Stimulated activated CD8-positive, alpha-beta memory T cell treated with anti-CD3 and anti-CD28 coated beads, Interleukin-7, amount 100 ng/mL, for 1 hour (primary cell): ENCODE measurements at places on chromosomes 2 and 18.

- DNase-seq = no peak
Measured at GRCh38 chr2:222477962-222478608, 53.7 kb downstream of the SGPP2 start.

GRCh38 chr18:59699750-59700534 lies 2.7 kb upstream of the CCBE1 start:
- DNase-seq = no peak

DNA sequence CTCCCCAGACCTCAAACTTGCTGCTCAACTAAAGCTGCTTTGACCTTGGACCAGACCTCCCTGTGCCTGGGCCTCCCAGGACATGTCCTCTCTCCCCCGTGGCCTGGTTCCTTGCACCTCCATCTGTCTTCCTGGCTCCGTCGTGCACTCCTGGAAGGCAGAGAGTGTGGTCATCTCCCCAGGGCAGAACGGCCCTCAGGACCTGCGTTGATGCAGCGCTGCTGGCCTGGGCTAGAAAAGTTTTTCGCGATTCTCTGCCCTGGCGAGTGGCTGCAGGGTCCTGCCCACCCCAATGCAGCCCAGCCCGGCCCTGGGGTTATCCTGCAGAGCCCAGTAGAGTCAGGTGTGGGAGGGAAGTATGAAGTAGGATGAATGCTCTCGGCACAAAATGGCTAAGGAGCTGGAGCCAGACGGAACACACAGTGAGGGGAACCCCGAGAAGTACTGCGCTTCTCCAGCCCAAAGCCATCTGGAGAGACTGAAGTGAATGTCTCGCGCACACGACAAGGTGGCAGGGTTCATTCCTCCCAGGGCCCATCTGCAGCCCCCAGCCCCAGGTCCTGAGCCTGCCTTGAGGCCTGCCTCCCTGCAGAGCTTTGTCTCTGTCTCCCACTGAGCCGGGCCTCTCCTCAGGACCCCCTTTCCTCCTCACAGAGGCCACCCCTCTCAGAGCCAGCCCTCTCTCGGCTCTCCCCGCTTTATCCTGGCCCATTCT lies 41.7 kb downstream of the ATOH8 start:
- no peak for DNase-seq

DNA sequence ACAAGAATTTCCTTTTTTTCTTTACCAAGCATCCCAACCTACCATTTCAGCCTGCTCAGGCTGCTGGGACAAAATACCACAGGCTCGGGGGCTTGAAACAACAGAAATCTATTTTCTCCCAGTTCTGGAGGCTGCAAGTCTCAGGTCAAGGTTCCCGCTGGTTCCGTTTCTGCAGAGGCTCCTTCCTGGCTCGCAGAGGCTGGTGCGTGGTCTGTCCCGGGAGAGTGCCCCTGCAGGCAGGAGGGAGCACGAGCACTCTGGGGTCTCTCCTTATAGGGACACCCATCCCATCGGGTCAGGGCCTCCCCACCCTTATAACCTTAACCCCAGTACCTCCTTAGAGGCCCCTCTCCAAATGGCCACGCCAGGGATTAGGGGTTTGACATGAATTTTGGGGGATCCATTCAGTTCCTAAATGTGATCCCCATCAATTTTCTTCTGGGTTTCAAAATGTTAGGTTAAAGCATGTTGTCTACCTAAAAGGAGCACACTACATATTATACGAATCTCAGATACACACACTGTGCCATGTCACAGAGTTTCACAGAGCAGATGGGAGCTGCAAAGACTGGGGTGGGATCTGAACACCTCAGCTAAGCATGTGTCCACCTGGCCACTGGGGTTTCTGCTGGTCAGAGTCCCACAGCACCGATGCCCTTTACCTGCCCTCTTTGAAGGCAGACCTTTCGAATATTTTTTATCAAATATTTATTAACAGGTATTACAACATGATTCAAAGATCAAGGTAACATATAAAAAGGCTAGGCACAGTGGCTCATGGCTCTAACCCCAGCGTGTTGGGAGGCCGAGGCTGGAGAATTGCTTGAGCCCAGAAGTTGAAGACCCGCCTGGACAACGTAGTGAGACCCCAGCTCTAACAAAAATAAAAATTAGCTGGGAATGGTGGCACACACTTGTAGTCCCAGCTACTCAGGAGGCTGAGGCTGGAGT lies 17.6 kb upstream of the ADI1 start:
- DNase-seq = no peak

- DNase-seq = no peak
Measured at GRCh38 chr2:54021702-54022101, 50.9 kb upstream of the PSME4 start.

GRCh38 chr2:36783246-36783645 lies 86.7 kb downstream of the VIT start:
- no peak for DNase-seq

DNA sequence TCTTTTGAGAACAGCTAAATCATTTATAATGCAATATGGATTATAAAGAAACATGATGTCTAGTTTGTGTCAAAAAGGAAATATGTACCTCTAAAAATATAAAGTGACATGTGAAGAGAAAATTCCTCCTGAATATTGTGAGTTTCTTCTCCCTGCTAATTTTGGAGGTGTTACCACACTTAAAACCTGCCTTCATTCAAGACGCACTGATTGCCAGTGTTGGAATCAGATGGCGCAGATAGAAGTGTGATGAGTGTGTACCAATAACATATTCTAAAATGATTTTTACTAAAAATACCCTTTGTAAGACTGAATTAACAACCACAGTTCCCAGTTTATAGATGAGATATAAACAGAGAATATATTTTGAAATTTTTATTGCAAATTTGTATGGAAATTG lies 681.8 kb upstream of the LRATD1 start:
- DNase-seq = no peak

DNA sequence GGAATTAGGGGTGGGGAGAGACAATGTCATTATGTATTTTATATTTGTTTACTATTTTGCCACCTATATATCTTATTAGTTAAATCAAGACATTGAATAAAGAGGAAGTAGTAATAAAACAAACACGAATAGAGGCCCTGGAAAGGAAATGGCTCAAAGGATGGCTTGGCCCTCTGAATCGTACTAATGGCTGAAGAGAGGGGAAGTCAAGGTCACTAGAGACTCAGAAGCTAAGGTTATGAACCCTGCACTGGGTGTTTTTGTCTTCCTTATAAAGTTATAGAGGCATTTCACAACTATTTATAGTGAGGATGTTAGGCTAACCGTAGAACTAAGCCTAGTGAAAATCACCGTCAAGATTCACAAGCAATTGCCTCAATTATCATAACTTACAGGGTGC lies 685.9 kb downstream of the ARHGAP15 start:
- no peak for DNase-seq

DNA sequence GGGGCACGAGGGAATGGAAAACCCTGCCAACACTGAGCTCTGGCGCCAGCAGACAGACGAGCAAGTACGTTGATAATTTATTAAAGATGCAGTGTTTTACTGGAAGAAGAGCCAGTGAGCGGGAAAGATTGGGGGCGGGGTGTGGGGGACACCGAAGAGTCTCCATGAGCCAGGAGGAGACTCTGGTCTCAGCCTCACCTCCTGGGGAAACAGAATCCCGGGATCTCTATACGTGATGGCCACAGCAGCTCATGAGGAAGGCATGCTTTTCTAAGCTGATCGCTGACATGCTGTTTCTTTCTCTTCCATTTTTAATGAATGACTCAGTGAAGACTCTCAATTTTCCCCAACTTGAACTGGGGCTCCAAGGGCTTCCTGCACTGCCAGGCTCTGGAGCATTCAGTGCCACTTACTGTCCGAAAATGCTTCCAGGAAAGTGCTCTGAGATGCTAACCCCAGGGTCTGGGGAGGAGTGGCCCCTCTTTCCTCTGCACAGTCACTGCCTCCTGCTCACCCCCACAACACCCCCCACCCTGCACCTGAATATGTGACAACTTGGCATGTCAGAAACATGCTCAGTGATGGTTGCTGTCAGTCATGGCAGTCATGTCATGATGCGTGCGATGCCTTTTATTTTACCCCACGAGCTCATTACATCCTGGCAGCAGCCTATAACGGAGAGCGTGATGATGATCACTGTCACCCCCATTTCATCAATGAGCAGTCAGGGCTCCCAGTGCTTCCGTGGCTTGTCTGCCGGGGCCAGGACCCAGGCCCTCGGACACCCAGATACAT lies 164.2 kb upstream of the CAPN13 start:
- DNase-seq = no peak

DNA sequence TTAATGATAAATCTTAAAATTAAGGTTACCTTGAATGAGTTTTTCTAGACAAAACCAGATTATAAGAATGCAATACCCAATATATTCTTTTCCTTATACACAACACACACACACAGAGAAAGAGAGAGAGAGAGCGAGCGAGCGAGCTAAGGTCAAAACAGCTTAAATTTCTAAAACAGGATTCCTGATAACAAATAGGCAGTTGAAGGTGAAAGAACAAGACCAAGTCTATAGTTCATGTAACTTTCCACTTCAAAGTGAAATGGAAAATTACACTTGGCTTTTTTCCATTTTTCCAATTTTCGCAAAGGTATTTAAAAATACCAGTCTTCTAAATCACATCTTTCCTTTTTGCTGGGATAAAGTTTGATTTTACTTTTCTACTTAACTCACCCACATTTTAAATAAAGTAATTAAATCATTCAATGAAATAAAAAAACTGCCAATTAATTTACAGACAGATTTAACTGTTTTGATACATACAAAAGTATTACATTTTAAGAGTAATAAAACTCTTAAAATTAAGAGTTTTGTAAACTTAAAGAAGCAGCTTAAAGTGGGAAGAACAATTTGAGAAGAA lies 98.8 kb downstream of the COBLL1 start:
- DNase-seq = no peak

DNA sequence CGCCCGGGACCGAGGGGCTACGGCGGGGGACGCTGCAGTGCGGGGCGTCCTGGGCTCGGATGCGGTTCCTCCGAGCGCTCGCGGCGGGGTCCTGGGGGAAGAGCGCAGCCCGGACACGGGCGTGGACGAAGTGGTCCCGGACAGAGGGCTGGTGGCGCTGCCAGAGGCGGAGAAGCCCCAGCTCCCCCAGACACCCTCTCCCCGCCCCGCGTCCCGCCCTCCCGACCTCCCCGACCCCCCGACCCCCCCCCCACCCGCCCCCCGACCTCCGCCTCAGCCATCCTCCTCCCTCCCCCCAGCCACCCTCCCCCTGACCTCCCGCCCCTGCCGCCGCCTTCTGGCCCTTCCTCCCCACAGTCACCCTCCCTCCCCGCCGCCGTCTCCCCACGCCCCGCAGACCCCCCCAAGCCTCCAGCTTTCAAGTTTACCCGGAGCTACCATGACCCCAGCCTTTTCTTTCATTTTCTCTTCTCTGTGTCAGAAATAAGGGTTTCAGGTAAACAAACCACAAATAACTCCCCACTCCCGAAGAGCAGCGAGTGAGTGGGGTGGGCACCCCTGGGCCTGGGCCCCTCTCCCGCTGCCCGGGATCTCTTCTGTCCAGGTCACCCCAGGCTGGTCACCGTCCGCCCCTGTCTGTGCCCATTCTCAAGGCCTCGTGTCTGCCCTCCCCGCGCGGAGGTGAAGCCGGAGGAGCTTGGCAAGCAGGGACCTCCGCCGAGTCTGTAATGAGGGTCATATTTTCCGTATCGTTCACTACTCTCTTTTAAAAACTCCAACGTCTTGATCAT lies 5.1 kb downstream of the NFATC1 start:
- DNase-seq = no peak

- DNase-seq = no peak
Measured at GRCh38 chr2:182952741-182953450, 85.4 kb downstream of the NCKAP1 start.

DNA sequence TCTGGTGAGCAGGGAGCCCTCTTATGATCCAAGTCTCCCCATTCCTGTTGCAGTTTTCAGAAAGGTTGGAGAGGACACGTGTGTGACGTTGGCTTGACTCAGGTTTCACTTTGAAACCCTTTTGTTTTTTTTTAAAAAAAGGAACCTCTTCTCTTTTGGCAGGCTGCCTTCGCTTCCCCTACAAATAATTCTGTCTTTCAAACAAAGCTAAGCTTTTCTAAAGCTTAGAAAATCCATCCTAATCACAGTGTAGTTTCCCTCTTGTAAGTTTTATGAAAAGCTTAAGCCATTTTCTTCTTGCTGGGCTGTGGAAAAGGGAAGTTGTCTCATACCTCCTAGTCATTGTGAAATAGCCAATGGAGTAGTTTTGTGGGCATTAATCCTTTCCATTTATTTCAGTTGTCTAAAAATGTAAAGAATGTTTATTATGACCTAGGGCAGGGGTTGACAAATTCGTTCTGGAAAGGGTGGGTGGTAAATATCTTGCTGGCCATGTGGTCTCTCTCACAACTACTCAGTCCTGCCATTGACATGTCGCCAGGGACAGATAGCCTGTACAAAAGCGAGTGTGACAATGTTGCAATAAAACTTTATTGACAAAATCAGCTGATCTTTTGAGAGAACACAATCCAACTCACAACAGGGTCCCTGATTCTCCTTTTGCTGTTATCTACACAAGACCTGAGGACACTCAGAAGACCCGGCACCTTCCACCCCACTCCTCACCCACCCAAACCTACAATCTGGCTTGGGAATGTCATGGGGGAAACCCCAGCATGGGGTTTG lies 878.8 kb downstream of the RNF144A start:
- DNase-seq = no peak

DNA sequence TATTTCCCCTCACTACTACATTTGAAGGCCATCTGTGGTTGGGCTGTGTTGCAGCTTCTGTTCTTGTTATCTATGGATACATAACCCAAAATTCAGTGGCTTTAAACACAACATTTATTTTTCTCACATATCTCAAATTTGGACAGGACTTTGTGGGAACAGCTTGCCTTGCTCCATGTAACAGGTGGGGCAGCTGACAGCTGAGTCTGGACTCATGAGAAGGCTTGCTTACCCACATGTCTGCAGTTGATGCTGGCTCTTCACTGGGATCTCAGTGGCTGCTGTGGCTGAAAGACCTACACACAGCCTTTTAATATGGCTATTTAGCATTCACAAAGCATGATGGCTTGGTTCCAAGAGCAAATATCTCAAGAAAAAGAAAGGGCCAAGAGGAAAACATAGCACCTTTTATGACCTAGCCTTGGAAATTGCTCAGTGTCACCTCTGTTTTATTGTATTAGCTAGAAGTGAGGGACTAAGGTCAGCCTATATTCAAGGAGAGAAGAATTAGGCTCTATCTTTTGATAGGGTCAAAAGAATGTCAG lies 296.8 kb upstream of the ZNF521 start:
- no peak for DNase-seq

- no peak for DNase-seq
Measured at GRCh38 chr2:8405334-8405733, 276.5 kb upstream of the ID2 start.

GRCh38 chr2:37786191-37786698 lies 114.8 kb upstream of the CDC42EP3 start:
- DNase-seq = no peak

DNA sequence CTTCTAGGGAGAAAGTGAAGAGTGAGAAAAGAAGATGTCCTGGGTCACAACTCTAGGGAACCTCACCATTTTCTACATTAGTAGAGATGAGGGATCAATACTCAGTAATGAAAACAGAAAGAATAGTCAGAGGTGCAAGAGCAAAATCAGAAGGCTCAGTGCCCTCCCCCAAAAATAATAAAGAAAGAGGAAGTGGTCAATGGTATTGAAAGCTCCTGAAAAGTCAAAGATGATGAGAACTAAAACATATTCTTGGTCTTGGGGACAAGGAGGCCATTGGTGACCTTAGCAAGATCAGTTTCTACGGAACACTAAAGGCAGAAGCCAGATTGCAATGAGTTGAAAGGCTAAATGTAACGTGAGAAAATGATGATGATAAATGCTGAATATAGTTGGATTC lies 24.5 kb upstream of the MYO1B start:
- DNase-seq = no peak
